ENCODE measurements at places on chromosomes 2 and 18. TPM values are rescaled to one million over a fixed set of nuclear protein-coding genes. Genes with fewer than 3 reads are reported as not detected.

DNA sequence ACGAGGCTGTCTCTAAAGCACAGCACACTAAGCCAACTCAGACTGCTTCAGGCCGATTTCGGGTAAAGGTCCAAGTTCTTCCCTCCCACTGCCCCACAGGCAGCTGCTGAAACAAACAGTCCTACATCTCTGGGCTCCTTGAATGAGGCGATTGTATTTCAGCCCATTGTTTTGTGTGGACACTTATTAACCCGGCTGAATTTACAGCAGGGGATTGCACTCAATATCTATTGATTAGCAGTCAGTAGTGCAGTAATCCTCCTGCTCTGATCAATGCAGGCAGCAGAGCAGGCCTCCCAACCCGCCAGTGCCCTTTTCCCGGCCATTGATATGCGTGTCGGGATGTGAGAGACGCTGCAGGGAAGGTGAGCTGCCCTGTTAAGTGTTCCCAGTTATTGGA, 330.1 kb downstream of the CMPK2 start:
- no peak for DNase-seq

DNA sequence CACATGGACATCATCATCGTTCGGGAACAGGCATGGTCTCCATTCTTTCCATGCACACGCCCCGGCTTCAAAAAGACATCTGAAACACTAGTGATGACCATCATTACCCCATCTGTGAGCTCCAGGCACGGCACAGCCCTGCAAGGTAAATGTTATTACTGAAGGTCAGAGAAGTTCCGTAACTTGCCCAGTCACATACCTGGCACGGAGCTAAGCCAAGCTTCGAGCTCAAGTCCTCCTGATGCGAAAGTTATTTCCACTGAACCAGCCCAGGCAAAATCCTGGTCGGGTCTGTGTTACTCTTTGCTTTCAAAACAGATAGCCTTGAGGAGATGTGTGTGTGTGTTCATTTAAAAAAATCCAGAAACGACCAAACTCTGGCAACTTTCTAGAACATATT, 22.8 kb downstream of the FHL2 start:
- DNase-seq, result no peak

GRCh38 chr2:25054720-25055119, 12.8 kb downstream of the EFR3B start:
- no peak for DNase-seq

Gene INHA
- total RNA-seq, result not detected

DNA sequence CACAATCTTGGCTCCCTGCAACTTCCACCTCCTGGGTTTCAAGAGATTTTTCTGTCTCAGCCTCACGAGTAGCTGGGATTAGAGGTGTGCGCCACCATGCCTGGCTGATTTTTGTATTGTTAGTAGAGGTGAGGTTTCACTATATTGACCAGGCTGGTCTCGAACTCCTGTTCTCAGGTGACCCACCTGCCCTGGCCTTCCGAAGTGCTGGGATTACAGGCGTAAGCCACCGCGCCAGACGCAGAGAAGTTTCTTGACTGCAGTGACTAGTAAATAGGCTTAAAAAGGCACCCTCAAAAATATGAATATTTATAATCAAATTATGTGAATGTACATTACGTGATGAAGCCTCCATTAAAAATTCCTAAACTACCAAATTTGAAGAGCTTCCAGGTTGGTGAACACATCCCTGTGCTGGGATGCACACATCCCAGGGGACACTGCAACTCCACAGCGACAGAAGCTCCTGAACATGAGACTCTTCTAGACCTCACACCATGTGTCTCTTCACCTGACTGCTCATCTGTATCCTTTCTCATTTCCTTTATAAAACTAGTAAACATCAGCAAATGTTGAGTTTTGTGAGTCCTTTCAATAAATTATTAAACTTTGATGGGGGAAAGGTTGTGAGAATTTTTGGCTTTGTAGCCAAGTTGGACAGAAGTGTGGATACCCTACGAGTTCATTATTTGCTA, 203.3 kb upstream of the SPOPL start:
- DNase-seq, result no peak

DNA sequence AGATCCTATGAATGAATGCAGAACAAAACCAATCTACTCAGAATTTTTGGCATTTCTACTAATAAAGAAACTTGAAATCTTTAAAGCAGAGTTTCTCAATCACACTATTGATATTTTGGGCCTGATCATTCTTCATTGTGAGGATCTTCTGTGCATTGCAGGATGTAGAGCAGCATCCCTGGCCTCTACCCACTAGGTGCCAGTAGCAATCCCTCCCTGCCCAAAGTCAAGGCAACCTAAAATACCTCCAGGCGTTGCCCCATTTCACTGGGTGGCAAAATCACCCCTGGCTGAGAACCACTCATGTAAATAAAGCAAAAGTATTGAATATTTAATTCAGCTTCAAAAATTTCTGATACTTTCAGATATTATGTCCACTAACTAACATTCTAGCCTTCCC, 213.0 kb downstream of the SP3 start:
- DNase-seq, result no peak

DNA sequence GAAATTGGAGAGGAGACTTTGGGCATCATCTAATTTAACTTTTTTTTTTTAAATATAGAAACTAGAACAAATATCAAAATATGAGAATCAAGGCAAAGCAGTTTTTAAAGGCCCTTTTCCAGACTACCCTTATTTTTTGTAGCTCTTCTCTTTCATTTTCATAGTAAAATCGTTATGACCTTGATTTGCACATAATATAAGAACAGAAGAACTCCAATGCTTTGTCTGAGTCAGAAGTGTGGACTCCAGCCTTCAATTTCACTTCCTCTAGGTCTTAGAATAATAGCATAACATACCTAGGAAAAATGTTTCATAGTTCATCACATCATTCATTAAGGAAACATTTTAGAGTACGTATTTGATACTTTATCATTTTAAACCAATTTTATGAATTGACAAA, 74.4 kb downstream of the ANKRD12 start:
- DNase-seq, result no peak

- DNase-seq, result no peak
Observed at GRCh38 chr2:170088776-170089175, 89.2 kb upstream of the MYO3B start.

Gene REG3G
- total RNA-seq, result not detected

GRCh38 chr2:218882461-218882816, 1.8 kb downstream of the WNT10A start:
- DNase-seq, result no peak

DNA sequence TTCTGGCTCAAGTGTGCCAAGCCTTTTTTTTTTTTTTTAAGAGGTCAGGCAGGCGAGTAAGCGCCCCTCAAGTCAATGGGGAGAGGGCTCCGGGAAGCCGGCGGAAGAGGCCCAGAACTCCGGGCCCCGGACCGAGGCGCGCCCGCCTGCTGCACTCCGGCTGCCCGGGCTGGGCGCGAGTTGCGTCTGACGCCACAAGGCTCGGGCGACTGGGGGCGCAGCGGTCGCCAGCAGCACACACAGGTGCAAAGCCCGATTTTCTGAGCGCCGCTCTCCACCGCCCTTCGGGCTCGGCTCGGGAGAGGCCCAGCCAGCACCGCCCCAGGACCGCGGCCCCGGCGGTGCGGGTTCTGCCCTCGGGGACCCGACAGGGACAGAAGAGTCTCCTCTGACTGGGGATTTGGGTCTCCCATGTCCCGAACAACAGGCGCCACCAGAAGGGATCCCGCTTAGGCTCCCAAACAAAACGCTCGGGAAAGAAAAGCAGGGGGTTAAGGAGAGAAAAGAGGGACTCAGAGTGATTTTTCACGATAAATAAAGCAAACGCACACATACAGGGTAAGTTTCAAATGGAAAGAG, 787 bp downstream of the ERBB4 start:
- peak; percentile 44 for DNase-seq

GRCh38 chr2:8004250-8004681, 677.6 kb upstream of the ID2 start:
- no peak for DNase-seq

- DNase-seq, result no peak
Observed at GRCh38 chr2:224069172-224069571, 30.1 kb upstream of the SERPINE2 start.

DNA sequence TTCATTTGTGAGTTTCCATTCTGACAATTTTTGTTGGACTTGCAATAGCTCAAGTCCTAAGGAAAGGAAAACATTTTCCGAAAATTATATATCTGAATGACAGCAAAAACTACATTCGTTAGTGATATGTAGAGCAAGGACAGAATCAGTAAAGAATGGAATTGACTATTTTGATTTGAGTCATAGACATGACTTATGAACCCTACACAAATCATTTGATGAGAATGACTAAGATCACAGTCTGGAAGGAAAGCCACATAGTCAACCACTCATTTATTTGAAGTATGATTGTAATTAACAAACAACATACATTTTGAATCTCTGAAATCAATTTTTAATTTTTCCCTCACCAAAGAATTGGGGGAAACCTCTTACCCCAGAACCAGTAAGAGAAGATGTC, 231.6 kb upstream of the CRIM1 start:
- DNase-seq, result no peak

GRCh38 chr2:96146153-96146880, 1.1 kb upstream of the DUSP2 start:
- DNase-seq, result no peak

GRCh38 chr2:220394433-220394832, 767.0 kb downstream of the SLC4A3 start:
- no peak for DNase-seq

DNA sequence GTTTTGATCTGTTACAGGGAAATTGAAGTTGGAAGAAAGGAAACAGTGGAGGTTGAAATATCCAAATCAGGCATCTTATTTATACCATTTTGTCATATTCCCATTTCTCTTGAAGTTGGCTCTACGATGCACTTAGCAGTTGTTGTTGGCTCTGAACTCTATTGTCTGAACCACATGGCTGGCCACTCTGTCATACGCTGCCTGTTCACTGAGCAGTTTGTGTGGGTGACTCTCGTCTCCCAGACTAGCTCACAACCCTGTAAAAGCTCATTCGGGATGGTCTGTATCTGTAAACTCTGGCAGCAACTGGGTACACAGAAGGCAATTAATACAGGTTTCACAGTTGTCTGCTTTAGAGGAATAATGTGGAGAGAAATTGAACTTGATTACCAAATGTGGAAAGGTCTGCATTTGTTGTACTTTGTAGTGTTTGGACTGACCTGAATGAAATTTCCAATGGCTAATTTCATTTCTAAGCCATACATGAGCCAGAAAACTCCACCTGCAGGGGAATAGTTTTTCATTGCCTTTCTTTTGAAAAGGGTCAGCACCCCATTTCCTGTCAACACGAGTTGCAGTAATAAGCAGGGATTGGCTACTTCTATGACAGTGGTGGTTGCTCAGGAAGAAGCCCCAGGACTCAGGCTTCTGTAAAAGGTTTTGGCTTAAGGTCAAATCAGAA, 378.2 kb downstream of the OSR1 start:
- DNase-seq, result no peak

DNA sequence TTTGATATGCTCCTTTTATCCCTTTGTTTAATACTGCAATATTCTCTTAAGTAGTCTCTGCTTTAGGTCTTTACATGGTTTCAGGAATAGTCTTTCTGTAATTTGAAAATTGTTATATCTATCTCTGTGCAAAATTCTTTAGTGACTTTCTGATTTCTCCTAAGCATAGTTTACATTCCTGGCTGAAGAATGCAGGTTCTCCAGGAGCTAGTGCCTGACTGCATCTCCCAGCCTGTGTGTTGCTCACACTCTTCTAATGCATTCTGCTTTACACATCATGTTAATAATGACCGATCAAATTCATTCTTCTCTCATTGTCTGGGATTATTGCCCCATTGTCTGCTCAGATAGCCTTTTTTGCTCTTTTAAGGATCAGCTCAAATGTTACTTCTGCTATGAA, 1349.2 kb downstream of the DSC3 start:
- DNase-seq, result no peak

Gene CNTNAP5
- 5.0 TPM for total RNA-seq

Data from endothelial cell (in vitro differentiated cells).